ENCODE measurements at places on chromosomes 7 and 10.

GRCh38 chr10:43110338-43111071 is 27.7 kb upstream of the CSGALNACT2 start:
- no peak for DNase-seq

GRCh38 chr7:17477182-17477581 is 178.7 kb downstream of the AHR start:
- no peak for DNase-seq

GRCh38 chr10:61785473-61786105 is 115.9 kb upstream of the ARID5B start:
- no peak for DNase-seq

- DNase-seq: no peak
These were observed 616.3 kb upstream of the IGFBP3 start for GRCh38 chr7:46537191-46537905.

- DNase-seq: no peak
These were observed 50.1 kb downstream of the VWC2 start for GRCh38 chr7:49823566-49823965.

DNA sequence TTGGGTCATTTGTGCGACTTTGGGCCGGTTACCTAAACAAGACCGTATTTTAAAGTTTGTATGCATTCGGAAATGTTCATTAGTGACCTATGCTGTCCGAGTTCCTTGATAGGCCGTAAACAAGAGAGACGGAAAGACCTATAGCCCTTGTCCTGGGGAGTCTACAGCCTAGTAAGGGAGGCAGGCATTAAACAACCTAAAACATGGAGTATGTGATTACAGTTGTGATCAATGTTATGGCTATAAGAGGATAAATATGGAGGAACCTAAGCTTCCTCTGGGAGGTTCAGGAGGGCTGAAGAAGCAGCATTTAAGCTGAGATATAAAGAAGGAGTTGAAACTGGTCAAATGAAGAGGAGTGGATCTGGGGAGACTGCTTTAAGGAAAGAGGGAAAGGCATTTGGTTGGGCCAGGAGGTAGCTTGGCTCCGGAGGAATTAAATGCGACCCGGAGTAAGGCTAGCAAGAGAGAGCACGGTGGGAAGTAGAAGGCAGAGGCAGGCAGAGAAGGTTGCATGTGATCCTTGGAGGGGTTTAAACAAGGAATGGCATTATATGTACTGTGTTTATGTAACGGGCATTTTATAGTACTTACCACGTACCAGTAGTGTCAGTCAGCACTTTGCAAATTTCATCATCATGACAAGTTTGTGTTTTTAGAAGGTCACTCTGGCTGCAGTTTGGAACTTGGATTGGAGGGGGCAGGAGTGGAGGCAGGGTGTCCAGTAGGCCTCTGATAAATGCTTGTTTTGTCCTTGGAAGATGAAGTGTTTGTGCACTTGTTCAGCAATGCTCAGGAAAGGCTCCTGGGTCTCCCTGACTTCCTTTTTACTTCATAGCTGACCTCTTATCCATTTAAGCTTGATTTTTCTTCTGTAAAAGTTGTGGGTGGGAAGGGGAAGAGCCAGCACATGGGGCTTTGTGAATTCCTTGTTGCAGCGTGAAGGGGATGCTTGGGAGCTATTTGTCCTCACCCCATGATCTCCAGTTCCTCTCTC is 1.0 kb upstream of the AVPI1 start:
- DNase-seq: no peak

GRCh38 chr7:30795161-30795948 is 24.1 kb downstream of the MINDY4 start:
- no peak for DNase-seq

GRCh38 chr7:69808391-69808790 is 210.1 kb downstream of the AUTS2 start:
- no peak for DNase-seq

DNA sequence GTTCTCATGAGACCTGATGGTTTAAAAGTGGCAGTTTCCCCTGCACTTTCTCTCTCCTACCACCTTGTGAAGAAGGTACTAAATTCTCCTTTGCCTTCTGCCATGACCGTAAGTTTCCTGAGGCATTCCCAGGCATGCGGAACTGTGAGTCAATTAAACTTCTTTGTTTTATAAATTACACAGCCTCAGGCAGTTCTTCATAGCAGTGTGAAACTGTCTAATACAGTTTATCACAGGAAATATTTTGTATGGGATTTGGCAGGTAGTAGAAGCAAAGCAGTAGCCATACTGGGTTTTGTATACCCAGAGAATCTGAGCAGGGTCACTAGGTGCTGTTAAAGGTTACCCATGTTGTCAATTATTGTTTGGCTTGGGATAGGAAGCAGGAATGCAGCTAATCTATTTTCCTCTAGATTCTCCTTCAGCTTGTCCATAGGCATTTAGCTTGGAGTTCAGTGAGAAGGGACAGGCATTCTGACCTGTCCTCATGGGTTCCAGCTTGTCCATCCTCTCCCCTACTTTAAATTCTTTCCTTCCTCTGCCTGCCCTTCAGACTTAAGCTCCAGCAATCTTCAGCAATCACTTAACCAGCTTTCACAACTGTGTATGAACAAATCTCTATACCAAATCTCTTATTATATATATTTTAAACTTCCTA is 186.7 kb downstream of the PCLO start:
- no peak for DNase-seq

DNA sequence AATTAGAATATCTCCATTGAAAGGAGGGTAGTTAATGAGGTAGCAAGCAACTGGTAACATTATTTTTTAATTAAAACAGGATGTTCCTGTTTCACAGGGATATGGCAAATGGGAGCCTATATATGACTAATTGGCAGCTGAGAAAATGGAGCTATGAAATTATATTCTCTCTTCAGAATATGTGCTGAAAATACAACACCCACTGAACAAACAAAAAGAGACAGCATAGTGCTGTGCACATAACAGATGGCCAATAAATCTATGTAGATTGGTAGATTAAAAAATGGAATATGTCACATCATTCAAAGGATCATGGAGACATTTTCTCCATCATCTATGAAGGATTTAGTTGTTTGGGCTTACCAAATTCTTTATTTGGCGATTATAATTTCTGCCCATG is 362.0 kb downstream of the GPR37 start:
- no peak for DNase-seq

DNA sequence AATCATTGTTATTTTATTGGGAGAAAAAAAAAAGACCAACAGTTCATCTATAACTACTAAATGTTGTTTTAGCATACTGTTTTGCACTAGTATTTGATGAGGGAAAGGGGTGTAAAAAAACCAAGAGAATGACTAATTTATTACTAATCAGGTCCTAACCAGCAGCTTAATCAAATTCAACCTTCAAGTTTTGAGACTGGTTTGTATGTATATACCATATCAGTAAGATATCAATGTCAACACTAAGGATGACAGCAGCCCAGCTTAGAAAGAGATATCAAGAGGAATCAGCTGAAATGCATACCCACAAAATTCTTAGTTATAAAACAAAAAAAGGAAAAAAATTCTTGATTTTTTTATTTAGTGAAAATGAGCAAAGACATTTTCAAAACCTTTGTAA is 122.6 kb downstream of the KMT2C start:
- no peak for DNase-seq

- no peak for DNase-seq
These were observed 52.2 kb downstream of the IFIT5 start for GRCh38 chr10:89466599-89467035.

DNA sequence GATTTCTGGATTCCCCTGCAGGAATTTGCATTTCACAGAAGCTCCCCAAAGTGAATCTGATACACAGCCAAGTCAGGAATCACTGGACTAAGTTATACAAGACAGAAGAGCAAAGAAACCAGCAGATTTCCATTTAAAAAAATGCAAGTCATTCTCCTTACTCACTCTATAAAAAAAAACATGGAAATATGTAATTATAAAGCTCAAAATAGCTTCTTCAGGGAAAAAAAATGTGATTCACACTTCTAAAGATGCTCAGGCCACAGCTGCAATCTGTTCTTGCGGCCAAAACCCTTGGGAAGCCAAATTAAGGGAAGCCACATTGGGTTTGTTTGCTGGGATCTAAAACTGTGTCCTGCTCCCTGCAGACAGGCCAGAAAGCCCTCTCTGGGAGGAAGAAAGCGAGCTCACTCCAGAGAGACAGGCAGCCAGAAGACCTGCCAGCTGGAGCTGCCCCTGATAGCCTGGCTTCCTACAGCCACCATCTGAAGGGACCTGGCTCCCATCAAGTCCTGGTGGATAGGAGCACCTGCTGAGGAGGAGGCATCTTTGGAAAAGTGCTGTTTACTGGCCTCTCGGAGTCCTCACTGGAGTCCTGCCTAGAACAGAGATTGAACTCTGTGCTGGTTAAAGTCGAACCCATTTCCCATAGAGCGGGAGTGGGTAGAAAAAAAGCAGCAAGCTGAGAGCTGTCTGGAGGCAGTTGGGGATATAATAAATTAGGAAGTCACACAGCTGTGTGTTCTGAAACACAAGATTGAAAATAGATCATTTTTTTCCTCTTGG is 359.2 kb upstream of the AOAH start:
- no peak for DNase-seq

DNA sequence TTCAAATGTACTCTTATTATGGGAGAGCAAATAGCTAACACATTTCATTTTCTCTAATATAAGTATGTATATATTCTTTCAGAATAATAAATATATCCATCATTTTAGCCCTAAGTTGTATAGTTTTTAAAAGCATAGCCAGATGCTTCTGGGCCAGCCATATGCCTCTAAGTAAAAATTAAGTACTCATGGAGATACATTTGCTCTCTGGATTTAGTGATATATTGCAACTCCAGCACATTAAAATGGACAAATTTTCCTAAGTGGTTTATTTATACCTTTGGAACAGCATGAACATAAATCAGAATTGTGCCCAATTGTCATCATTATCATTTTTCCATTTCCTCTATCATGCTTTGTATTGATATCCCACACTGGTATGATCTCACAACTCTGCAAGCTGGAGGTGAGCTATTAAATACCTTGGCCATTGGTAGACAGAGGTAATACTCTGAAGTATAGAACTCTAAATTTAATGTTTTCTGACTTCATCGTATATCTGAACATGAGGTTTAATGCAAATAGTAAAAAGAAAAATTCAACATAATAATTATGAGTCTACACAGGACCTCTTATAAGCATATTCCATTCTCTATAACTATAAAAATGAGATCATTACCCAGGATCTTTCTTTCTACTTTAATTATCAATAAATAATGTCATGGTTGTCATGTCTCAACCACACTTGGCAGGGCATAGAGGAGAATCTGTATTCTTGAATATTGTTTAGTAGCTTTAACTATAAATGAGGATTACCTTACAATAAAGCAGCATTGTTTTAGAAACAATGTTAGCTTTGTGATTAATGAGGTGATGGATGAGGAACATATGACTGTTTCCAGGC is 90.8 kb downstream of the AGMO start:
- no peak for DNase-seq

GRCh38 chr10:130495116-130495862 is 359.1 kb downstream of the GLRX3 start:
- no peak for DNase-seq

DNA sequence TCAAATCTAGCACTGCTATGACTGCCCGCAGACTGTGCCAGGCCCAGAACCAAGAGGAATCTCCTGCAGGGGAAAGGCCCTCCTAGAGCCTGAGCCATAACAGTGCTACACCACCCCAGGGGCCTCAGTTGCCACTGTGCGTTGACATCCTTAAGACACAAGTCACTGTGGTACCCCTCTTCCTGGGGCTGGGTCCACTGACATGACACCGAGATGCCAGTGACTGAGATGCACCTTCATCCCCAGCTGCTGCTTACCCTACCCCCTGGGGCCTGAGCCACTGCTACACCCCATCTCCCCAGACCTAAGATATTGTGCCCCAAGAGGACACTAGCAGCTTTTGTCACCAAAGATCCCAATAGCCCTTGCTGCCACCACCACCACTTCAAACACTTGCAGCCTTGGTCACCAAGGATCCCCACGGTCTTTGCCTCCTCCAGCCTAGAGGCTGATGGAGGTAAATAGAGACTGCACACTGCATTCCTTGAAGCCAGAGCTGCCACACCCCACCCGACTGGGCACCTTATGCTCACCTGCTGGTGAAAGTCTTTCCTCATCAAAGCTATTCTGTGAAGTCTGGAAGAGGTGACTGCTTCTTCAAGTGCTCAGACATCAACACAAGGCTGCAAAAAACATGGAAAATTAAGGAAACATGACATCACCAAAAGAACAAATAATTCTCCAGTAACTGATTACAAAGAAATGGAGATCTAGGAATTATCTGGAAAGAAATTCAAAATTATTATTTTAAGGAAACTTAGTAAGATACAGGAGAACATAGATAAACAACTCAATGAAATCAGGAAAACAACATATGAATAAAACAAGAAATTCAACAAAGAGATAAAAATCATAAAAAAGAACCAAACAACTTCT is 40.4 kb upstream of the SHH start:
- DNase-seq: no peak

DNA sequence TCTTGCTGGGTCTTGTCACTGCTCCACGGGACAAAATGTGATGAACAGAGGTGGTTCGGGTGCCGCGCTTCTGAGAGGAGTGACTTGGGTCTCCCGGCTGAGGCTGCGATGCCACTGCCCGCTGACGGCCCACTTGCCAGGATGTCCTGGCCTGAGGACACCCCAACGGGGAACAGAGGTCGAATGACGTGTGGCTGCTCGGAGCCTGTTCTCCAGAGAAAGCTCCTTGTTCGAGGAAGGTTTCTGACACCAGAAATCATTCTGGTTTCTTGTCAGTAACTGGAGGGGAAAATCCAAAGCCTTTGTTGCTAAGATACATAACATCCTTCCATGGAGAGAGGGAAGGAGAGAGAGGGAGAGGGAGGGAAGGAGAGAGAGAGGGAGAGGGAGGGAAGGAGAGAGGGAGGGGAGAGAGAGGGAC is 236.4 kb downstream of the WDR37 start:
- no peak for DNase-seq

DNA sequence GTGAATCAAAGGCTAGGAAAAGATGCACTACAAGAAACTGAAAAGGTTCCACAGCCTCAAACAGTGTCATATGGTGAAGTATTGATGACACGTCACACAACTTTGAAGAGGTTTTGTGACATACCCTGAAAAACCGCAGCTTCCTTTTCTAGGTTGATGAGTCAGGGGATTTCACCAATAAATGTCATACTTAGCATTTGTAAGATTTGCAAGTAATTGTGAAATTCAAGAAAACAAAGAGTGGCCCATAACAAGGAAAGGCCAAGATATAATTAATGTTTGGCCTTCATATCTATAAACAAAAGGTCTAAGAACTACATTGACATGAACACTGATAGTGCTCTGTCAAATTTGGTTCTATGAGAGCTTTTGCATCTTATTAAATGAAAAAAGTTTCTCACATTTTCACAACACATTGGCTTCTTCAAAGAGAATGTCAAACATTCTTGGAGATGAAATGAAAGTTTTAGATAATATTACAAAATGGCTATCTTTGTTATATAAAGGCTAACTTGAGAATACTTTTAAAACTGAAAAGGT is 62.0 kb upstream of the NAMPT start:
- DNase-seq: no peak

DNA sequence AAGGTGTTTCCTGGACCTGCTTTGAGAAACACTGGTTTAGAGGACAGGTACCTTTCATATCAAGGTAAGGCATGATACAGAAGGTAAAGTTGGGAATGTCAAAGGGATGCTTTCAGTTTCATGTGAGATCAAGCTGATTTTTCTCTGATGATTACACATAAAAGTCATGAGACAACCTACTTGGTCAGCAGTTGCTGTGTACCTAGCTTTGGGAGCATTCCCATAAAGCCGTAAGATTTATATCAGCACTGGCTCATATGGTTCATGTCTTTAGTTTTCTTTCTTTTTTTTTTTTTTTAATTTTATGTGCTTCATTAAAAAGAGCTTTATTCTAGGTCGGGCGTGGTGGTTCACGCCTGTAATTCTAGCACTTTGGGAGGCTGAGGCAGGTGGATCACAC is 265.3 kb upstream of the LRGUK start:
- DNase-seq: no peak

GRCh38 chr7:78769481-78770101 is 683.9 kb downstream of the MAGI2 start:
- no peak for DNase-seq
